ENCODE measurements at places on chromosomes 2 and 18.

DNA sequence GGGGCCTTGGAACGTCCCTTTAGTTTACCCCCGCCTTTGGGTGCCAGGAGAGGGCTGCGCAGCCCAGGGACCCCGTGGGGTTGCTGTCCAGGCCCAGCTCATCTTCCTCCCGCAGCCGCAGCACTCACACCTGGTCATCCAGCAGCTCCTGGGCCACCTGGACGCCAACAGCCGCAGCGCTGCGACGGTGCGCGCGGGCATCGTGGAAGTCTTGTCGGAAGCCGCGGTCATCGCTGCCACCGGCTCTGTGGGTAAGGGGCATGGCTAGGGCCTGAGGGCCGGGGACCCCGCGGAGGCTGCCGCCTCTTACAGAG, 37.2 kb downstream of the POMC start:
- DNase-seq: no peak

GRCh38 chr2:88190808-88191721, 20.9 kb downstream of the THNSL2 start:
- DNase-seq: no peak

GRCh38 chr2:46722142-46722541, 193.5 kb downstream of the MCFD2 start:
- peak; percentile 65 for DNase-seq

DNA sequence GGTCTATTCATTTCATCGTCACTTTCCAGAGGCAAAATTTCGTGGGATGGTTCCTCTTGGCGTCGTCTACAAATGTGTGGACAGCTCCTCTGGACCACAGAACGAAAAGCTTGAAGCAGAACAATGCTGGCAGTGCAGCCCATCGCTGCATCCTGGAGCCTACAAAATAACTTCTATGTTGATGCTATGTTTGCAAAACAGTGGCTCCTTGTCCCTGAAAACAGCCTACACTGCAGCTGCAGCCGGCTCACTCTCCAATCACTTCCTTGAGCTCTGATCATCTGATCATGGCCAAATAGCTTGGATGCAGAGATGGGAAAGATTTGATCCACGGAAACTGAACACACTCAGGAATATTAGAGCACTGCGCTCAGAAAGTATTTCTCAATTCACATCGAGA, 60.0 kb downstream of the DOCK10 start:
- no peak for DNase-seq

- no peak for DNase-seq
Measured at GRCh38 chr2:112031473-112032223, 23.4 kb upstream of the TMEM87B start.
